ENCODE measurements at places on chromosomes 2 and 18. TPM values are rescaled to one million over a fixed set of nuclear protein-coding genes. Genes with fewer than 3 reads are reported as not detected.

Gene ACYP2
- 3.4 TPM for polyA plus RNA-seq

- DNase-seq, result no peak
Measured at GRCh38 chr18:53665701-53666100, 558.8 kb downstream of the MBD2 start.

- no peak for DNase-seq
Measured at GRCh38 chr2:32617599-32618189, 10.2 kb upstream of the TTC27 start.

- no peak for DNase-seq
Measured at GRCh38 chr2:96729748-96730147, 10.1 kb downstream of the LMAN2L start.
